LHCN-M2 (cell line): ENCODE measurements at places on chromosomes 1 and 21. TPM values are rescaled to one million over a fixed set of nuclear protein-coding genes. Genes with fewer than 3 reads are reported as not detected.

DNA sequence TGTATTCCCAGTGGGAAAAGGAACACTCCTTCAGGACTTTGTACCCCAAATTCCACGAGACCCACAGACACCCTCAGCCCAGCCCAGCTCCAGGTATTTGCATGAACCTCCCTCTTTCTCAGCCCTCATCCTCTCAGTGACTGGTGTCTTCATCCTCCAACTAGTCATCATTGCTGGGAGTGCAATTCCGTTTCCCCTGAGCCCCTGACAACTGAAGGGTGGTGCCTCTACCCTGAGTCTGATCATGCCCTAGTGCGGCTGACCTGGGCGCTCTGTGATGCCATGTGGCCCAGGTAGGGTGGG is 3.8 kb upstream of the ZNF692 start:
- DNase-seq = no peak

- peak; percentile 75 for DNase-seq
Observed at GRCh38 chr21:39675993-39676661, 63.4 kb downstream of the B3GALT5 start.

Gene MAP1LC3C
- total RNA-seq = 1.0 and 2.6 TPM in 2 replicates

Gene DAB1
- not detected in 2 replicates for total RNA-seq

Gene THEM5
- not detected in 2 replicates for total RNA-seq
